ENCODE measurements at places on chromosomes 7 and 10.

- no peak for DNase-seq
Observed at GRCh38 chr7:41889472-41889871, 186.6 kb upstream of the INHBA start.

- DNase-seq: no peak
Observed at GRCh38 chr10:71694039-71694501, 25.5 kb downstream of the C10orf105 start.

GRCh38 chr7:84997626-84998025 is 189.2 kb downstream of the SEMA3D start:
- no peak for DNase-seq

- no peak for DNase-seq
Observed at GRCh38 chr7:114342431-114343179, 72.0 kb upstream of the FOXP2 start.

GRCh38 chr10:114026189-114027040 is 17.3 kb upstream of the ADRB1 start:
- no peak for DNase-seq

DNA sequence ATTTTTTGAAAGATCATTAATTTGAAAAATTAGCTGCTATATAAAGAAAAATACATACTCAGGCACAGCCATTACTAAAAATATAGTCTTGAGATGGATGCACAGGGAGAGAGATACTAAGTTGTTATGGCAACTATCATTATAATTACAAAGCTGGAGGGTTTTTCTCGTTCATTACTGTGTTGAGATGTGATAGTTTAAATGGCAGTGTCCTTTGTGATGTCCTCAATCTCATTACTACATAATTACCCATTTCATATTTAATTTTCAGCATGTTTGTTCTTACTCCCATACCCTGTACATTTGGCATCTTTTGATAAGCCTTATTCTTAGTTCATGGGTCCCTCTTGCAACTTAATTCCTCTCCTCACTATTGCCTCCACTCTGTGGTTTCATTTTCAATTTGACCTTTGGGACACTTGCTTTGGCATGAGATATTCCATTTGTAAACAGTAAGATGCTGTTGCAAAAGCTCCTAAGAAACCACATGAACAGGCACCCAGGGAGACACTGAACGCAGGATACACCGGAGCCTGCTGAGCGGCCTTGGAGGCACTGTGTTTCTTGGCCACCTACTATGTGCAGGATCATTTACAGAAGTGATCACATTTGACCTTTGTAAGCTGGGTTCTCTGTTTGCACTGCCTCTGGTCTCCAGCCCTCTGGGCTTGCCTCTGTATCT is 4.8 kb upstream of the CPXM2 start:
- no peak for DNase-seq

GRCh38 chr10:20970708-20971107 is 73.6 kb upstream of the NEBL start:
- no peak for DNase-seq

DNA sequence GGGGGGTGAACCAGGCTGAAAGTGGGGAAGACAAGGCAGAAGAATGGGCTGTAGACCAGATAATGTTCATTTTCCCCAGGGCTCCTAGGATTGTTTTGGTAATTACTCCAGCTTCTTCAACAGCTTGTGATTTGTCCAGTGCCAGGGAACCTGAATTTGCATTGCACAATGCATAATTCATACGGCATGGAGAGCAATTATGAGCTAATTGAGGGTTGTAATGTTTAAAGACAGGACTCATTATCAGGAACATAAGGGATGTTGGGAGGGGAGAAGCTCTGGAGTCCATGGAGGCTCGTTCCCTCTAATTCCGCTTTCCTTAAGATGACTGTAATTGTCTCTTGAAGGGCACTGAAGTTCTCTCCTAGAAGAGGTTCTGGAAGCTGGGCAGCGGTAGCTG is 405.0 kb upstream of the ZMIZ1 start:
- DNase-seq: no peak

GRCh38 chr7:128734890-128735289 is 4.3 kb upstream of the CALU start:
- DNase-seq: no peak

DNA sequence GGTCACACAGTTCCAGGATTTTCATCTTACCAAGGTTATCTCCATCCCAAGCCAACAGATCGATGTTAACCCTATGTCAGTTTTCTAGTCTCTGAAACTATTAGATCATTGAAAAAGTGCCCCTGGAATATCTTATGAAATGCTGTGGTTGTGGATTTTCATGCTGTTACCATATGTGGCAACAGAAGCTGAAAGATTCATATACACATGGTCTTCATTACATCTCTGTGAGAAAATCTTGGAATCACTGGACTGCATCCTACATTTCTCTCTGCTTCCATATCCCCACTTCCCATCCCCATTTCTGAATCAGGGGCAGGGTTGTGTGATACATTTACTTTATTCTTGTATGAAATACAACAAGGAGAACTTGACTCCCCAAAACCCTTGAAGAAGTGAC is 146.1 kb downstream of the SLC16A9 start:
- DNase-seq: no peak

DNA sequence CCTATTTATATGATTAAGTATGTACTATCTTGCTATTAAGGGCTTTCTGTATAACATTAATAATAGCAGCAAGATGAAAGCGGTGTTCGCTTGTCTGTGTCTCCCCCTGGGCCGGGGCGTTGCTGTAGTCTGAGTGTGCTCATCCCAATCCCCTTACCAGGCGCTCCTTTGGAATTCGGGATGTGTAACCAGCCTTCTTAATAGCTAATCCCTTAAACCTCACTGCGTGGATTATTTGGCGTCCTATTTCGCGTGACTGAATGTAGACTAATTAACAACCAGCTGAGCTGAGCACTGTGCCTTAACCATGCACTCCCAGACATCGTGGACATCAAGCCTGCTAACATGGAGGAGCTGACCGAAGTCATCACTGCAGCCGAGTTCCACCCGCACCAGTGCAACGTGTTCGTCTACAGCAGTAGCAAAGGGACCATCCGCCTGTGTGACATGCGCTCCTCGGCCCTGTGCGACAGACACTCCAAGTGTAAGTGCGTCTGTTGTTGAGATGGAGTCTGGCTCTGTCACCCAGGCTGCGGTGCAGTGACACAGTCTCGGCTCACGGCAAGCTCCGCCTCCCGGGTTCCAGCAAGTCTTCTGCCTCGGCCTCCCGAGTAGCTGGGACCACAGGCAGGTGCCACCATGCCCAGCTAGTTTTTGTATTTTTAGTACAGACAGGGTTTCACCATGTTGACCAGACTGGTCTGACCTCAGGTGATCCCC is 36.6 kb downstream of the BNIP3 start:
- DNase-seq: no peak

- DNase-seq: no peak
Observed at GRCh38 chr10:132850896-132851295, 64.9 kb upstream of the NKX6-2 start.

DNA sequence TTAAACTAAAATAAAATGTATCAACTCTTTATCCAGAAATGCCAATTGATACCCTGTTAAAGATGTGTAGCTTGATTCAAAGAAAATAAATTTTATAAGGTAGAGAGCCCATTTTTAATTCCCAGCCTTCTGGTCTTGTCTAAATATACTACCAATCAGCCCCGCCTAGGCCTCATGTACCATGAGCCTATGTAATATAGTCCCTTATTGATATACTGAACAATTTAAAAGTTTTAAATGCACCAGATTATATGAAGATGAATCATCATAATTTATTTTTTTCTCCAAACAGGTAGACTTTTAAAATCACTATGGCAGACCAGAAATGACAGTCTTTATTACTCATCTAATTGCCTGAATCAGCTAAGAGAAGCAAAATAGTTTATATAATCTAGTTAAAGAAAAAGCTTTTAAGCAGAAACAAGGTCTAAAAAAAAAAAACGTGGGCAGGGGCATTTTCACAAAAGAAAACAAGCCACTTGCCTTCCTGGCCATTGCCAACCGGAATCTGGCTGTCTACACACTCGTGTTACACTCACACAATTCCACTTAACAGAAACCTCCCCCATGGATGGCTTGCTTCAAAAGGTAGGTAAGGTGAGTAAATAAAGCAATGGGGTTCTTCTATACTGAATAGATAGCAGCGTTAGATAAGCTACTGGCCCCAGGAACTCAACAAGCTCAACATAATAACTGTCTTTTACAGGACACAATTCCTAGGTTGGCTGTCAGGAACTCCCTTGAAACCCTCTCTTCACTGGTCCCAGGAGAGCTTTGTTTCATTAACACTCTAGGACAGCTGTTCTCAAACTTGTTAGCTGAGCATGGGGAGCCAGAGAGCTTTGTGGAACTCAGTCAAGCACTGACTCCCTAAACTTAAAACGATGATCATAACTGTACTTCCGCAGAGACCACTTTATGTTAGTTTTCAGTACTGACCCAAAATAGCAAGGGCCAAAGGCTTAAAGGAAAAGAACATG is 37.2 kb downstream of the RAPGEF5 start:
- peak; percentile 40 for DNase-seq

GRCh38 chr7:29873644-29874294 is 67.5 kb downstream of the WIPF3 start:
- no peak for DNase-seq

GRCh38 chr7:23653942-23654341 is 26.1 kb upstream of the FAM221A start:
- DNase-seq: no peak

DNA sequence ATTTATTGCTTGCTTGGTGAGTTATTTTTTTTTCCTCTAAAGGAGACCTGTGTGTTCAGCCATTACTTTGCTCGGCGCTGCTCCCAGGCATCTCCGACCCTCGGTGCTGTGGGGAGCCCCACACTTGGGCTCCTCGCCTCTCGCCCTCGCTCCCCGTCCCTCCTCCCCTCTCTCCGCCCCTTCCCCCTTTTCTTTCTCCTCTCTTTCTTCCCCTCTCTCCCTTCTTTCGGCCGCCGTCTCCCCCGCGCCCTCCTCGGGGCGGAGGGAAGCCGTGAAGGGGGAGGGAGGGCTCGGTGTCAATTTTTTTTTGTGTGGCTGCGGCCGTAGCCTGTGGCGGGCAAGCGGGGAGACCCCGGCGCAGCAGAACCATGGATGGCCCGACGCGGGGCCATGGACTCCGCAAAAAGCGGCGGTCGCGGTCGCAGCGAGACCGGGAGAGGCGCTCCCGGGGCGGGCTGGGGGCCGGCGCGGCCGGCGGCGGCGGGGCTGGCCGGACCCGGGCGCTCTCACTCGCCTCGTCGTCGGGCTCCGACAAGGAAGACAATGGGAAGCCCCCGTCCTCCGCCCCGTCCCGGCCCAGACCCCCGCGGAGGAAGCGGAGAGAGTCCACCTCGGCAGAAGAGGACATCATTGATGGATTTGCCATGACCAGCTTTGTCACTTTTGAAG is 1.1 kb downstream of the AUTS2 start:
- DNase-seq: no peak

DNA sequence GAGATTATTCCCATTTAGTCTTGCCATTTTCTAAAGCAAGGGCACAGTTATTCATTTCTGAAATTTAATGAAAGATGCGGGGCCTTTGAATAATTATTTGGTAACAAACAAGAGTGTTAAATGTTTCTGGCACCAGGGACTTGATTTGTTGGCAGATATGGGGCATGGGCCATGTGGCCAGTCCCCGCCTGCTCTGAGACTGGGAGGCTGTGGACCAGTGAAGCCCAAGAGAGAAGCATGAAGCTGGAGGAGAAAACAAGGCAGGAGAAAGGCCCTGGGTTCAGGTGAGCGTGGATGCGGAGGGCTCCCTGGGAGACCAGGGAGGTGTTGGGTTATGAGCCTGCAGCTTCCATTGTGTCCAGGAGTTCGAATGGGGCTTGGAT is 378.5 kb downstream of the TCERG1L start:
- no peak for DNase-seq

DNA sequence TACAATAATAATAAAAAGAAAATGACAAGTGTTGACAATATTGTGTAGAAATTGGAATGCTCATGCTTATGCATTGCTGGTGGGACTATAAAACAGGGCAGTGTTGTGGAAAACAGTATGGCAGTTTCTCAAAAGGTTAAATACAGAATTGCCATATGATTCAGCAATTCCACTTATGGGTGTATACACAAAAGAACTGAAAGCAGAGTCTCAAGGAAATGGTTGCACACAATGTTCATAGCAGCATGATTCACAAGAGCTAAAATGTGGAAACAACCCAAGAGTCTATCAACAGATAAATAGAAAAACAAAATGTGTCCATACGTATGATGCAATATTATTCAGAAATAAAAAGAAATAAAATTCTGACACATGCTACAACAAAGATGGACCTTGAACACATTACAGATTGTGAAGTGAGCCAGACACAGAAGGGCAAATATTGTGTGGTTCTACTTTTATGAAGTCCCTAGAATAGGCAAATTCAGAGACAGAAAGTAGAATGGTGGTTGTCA is 64.8 kb upstream of the GRM8 start:
- no peak for DNase-seq

DNA sequence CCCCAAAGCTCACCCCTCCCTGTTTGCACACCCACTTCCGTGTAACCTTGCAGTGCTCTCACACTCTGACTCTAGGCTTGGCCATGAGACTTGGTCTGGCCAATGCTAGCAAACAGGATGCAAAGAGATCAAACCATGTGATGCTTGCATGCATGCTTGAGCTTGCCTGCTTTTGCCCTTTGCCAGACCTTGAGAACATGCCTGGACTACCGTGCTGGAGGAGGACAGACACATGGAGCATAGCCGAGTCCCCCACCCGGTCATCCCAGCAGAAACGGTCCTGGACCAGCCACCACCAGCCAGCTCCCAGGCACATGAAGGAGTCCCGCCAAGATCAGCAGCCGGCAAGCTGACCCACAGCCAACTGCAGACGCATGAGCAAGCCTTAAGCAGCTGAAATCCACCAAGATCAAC is 23.4 kb downstream of the PYROXD2 start:
- peak; percentile 11 for DNase-seq

DNA sequence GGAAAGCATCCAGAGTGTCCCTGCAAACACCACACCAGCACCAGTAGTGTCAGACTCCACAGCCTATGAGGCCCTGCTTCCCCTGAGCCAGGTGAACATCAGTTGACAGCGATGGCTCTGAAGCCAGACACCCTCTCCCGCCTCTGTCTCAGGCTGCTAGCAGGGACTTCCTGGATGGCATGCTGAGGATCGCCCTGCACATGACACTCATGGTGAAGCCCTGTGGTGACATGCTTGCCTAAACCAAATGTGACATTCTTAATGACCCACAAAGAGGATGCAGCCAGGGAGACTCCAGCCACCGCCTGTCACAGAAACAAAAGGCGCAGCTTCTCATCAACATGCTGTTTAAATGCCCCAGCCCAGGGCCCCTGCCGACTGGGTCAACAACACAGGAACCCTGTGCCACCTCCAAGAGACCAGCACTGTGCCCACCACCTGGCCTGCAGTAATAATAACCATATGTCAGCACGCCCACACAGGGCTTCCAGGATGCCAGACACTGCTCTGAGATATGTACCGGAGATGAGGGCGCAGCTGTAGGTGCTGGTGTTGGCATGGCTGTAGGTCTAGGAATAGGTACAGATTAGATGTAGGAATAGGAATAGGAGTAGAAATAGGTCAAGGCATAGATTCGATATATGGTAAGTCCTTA is 81.3 kb downstream of the GRID1 start:
- no peak for DNase-seq

DNA sequence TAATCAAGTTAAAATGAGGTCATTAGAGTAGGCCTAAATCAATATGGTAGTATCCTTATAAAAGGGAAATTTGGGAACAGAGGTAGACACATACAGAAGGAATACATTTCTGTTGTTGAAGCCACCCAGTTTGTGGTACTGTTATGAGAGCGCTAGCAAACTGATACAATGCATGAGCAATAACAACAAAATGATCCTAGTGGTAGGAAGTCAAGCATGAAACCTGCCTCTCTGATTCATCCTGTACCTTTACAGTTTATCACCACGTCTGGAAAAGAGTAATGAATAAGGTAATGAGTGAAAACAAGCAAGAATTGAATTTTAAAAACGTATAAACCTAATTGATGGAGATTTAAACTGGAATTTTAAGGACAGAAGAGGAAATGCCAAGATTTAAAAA is 217.2 kb downstream of the PCLO start:
- no peak for DNase-seq
